ENCODE measurements at places on chromosomes 7 and 10.
A peak's percentile ranks its signal among the peaks of the same experiment; 100 is the strongest.

- DNase-seq = no peak
Observed at GRCh38 chr10:21069929-21070700, 173.0 kb upstream of the NEBL start.

- DNase-seq = no peak
Observed at GRCh38 chr10:7306147-7306546, 104.7 kb downstream of the SFMBT2 start.

DNA sequence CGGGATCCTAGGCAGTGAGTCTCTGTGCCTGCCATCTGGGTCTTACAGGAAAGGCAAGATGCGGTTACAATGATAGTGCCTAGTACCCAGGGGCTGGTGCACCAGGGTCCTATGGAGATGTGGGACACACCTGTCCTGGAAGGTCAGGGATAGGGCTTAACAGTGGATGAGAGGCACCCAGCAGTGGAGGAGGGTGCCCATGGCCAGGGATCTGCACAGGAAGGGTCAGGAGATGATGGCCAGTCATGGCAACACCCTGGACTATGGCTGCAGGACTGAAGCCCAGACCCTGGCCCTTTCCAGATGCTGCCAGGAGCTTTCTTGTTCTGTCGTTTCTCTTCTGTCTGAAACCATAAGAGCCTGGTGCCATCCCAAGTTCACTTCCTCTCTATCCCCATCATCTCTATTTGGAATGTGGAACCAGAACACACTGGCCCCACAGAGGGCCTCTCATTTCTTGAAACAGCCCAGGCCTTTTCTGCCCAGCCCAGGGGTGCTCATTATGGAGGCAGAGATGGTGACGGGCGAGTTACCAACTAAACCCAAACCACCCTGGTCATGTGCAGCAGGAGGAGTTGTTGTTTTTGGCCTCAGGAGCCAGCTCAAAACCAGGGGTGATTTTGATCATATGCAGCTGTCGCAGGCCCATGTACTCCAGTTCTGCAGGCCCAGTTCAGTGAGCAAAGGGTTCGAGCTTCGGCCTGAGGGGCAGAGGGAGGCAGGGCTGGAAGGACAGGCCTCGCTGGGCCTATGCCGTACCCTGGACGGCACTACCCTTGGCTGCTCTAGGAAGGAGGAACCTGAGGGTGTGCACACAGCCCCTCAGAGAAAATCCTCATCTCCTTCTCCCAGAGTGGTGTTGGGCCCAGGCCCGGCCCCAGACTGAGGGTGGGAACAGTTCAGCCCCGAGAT lies 52.6 kb upstream of the GDF10 start:
- DNase-seq = no peak

DNA sequence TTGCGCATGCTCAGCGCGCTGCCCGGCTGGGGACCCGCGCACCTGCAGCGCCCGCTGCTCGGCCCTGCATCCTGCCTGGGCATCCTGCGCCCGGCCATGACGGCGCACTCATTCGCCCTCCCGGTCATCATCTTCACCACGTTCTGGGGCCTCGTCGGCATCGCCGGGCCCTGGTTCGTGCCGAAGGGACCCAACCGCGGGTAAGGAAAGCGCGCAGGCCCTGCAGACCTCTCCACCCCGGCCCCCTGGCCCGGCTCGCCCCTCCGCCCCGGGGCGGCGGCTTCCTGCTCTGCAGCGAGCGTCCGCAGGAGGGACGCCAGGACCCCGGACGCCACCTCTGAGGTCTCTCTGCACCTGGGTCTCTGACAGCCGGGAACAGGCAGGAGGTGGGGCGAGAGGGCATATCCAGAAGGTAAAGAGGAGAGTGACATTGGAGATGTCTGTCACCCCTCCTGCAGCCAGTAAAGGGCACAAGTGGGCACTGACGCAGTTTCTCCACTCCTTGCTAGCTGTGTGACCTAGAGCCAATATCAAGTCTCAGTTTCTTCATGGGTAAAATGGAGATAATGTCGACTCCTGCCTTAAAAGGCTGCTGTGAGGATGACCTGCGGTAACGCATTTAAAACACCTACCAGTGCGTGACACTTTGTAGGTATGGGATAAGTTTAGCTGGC lies 338 bp downstream of the ATP6V0E2 start:
- DNase-seq = no peak

- no peak for DNase-seq
Observed at GRCh38 chr10:58143944-58144343, 123.8 kb downstream of the IPMK start.

DNA sequence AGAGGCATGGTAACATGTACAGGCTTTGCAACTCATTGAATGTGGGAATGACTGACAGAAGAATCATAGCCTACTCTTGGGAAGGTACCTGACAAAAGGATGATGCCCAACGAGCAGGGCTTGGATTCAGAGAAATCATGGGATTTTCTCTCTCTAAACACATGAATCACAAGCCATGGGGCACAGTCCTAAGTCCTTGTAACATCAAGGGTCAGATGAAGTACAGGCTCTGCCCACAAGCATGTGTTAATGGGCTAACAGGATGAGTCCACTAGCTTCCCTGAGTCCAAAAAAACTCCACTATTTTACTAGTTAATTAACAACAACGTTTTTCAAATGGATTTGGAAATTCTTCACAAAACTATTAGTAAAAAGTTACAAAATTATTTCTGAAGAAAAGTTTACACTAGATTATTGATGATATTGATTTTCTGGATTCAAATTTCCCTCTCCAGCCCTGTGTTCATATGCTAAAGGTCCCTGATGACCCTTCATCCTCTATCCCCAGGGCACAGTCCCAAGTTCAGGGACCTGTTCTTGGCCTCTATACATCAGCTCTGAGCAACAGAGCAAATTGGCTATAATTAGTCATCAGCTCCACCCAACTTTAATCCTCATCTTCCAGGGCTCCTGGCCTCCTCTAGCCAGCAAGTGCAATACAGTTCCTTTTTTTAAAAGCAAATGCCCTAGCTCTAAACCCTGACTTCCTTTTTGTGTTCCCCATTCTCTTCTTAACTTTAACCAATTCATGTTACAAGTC lies 99.8 kb downstream of the GSAP start:
- no peak for DNase-seq

GRCh38 chr10:7291487-7292270 lies 119.2 kb downstream of the SFMBT2 start:
- no peak for DNase-seq

GRCh38 chr7:113810080-113810744 lies 108.6 kb downstream of the PPP1R3A start:
- DNase-seq = no peak

DNA sequence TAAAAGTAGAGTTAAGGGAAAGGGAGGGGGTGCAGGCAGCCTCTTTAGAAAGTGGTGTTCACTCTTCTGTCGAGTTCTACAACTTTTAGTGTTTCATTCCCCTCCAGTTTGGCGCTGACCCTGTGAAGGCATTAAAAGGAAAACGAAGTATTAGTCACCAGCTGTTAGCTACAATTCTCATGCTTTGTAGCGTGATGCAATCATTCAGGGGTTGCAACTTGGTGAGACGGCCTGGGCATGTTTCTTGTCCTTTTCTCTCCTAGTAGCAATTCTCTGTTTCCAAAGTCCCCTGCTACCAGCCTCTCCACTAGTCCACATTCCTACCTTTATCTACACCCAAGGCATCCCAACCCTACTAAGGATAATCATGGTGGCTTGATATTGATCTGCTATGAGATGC lies 33.7 kb upstream of the DGKI start:
- no peak for DNase-seq

- no peak for DNase-seq
Observed at GRCh38 chr7:122710916-122711315, 8.2 kb upstream of the RNF148 start.

DNA sequence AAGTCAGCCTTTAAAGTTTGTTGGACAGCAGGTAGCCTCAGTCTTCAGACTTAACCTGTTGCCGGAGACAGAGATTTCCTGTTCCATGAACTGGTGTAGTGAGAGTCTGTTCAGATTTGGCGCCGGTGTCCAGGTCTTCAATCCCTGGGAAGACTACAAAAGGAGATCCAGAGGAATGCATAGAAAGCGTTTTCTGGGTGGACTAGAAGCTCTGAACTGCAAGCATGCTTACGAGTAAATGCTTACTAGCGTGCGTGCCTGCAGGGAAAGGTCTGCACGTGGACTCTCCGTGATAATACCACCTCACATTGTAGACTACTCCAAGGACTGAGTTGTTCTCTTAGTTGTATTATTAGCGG lies 878 bp downstream of the GLRX3 start:
- no peak for DNase-seq

GRCh38 chr10:74174521-74174920 lies 23.5 kb downstream of the ADK start:
- DNase-seq = no peak

GRCh38 chr7:12963435-12963834 lies 276.0 kb downstream of the ARL4A start:
- DNase-seq = no peak

- no peak for DNase-seq
Observed at GRCh38 chr7:4830176-4830575, 31.7 kb downstream of the PAPOLB start.

- DNase-seq = no peak
Observed at GRCh38 chr10:87642988-87643387, 16.7 kb upstream of the PAPSS2 start.

GRCh38 chr10:32627183-32627582 lies 181.2 kb downstream of the CCDC7 start:
- DNase-seq = no peak

DNA sequence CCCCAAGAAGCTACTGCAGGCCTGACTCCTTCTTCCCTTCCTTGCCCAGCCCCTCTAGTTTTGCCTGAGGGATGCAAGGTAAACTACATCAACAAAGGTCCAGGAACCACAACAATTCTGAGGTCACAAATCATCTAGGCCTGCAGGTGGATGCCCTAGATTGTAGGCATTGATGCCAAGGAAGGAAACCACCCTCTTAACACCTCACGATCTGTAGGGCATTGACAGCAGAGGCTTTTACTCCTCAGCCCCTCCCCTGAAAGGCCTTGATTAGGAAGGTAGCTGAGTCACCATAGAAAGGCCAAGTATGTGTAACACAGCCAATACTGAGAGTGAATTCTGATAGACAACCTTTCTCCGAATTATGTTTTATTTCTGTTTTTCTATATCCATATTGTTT lies 46.7 kb upstream of the FAM3C start:
- no peak for DNase-seq

- no peak for DNase-seq
Observed at GRCh38 chr10:51768886-51769465, 69.6 kb upstream of the CSTF2T start.

- DNase-seq = no peak
Observed at GRCh38 chr7:45921699-45922519, 837 bp upstream of the IGFBP3 start.

- DNase-seq = no peak
Observed at GRCh38 chr7:140639366-140640053, 1.1 kb downstream of the DENND2A start.

GRCh38 chr7:137404660-137405317 lies 61.3 kb upstream of the PTN start:
- no peak for DNase-seq

GRCh38 chr7:152436111-152436930 lies 518 bp upstream of the KMT2C start:
- DNase-seq = no peak

DNA sequence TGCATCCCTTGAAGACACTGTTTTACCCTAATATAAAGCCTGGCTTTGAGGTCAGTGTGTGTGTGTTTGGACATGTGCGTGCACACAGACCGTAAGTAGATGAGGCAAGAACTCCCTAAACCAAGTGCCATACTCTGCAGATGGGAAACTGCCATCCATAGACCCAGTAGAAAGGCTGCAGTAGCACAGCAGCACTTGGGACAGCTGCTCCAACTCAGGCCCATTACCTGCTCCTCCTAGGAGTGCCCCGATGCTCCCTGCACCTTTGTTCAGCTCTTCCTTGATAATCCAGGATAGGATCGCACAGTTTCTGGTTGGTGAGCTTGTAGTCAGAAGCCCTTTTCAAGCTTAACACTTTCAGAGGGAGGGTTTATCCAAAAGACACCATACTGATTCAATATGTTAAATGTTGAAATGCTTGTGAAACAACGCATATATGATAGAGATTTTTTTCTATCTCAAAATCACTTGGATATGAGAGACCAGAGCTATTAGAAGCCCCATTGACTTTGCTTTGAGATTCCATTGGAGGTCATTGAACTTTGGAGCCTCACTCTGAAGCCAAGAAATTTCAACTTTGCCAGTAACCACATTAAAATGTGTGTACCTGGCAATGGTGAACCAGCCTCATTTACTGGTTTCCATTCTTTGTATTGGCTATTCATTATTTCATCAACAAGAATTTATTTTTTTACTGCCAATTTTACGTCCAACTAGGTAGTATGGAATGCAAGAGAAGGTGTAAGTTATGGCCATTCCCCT lies 757.0 kb upstream of the GALNT17 start:
- DNase-seq = no peak

GRCh38 chr7:150942001-150942590 lies 36.0 kb downstream of the KCNH2 start:
- peak; percentile 80 for DNase-seq

DNA sequence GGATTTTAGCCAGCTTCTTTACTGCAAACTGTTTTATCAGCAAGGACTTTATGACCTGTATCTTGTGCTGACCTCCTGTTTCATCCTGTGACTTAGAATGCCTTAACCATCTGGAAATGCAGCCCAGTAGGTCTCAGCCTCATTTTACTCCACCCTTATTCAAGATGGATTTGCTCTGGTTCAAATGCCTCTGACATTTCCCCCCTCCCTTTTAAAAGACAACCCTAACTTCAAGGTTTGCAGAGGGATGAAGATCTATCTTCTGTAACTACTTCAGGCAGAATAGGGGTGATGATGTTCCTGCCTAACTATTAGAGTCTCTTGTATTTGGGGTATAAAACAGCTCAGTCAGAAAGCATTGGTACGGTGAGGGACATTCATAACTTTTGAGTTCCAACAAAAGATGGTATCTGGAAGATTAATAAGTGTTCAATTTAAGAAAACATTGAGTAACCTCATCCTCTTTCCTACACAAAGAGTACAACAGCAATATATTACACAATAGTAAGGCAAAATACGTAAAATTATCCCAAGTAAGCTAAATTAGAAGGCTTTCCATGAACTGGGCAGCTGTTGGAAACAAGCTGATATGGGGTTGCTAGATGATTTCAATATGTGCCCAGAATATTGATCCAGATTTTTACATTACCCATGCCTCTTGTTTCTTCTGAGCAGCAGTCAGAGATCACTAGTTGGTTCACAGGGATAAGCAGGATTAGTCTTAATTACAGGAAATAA lies 40.0 kb upstream of the LRGUK start:
- DNase-seq = no peak

DNA sequence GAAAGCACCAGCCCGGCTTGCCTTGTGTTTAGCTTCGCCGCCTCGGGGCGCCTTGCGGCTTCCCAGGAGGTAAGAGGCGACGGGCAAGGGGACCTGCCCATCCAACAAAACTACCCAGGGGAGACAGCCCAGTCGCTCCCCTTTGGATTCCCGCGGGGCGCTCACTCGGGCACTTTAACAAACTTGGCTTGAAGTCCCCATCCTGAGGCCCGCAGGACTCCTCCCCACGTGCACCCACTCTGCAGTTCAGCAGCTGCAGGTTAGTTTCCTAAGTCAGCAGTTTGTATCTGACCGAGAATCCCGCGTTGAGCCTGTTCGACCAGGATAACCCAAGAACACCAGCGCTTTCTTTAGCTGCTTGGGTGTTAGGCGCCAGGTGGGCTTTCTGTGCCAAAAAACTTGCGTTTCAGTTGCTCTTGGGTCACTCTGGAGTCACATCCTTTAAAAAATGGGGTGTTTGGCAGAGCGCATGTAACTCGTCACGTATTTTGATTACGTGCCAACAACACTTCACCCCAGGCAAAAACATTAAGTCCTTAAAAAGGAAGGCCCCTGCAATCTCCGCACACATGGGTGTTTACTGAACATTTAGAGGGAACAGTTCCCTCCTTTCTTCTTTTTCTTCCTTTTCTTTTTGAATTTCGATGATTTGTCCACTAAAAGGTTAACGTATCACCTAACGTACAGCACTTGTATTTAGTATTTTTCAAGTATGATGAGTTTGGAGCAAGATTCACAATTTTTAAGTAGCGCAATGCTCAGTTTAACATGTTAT lies 876 bp downstream of the DNAH11 start:
- no peak for DNase-seq

All from NCI-H187 treated with DMSO at 0.1 percent for 48 hours (cell line).